ENCODE measurements at places on chromosomes 3 and 15.

GRCh38 chr15:78193731-78194567 is 40.4 kb downstream of the ACSBG1 start:
- no peak for DNase-seq

GRCh38 chr3:13288732-13289718 is 131.1 kb downstream of the NUP210 start:
- no peak for DNase-seq

DNA sequence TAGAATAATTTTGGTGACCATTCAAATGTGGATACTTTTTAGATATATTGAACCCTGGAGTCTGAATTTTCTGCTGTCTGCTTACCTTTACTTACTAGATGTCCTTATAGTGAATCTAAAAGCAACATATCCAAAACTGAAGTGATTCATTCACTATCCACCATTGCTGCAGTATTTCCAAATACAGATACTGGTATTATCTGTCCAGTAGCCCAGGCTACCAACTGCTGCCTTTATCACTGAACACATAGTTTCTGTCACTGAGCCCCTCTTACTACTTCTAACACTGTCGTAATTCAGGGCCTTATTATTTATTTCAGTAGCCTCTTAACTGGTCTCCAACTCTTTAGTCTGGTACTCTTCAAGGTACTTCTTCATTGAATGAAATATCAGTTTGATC is 49.2 kb downstream of the SLMAP start:
- DNase-seq = no peak

- DNase-seq = peak; percentile 74
Measured at GRCh38 chr3:64150623-64151207, 74.6 kb downstream of the PRICKLE2 start.

GRCh38 chr15:38414357-38414756 is 39.6 kb upstream of the FAM98B start:
- DNase-seq = no peak

DNA sequence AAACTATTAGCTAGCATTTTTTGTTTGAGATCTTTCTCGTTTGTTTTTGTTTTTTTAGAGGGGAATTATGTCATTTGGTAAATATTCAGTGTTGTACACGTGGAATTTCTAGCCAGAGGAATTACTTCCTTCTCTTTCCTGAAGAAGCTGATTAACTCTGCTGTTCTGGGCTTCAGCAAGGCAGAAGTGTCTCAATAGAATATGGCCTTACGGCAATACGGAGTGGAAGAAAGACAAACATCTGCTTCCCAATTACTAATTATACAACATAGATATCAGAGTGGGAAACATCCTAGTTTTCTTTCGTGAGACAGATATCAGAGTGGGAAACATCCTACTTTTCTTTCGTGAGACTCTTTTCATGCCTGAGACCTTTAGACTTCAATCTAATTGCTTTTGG is 11.9 kb downstream of the P3H2 start:
- no peak for DNase-seq

DNA sequence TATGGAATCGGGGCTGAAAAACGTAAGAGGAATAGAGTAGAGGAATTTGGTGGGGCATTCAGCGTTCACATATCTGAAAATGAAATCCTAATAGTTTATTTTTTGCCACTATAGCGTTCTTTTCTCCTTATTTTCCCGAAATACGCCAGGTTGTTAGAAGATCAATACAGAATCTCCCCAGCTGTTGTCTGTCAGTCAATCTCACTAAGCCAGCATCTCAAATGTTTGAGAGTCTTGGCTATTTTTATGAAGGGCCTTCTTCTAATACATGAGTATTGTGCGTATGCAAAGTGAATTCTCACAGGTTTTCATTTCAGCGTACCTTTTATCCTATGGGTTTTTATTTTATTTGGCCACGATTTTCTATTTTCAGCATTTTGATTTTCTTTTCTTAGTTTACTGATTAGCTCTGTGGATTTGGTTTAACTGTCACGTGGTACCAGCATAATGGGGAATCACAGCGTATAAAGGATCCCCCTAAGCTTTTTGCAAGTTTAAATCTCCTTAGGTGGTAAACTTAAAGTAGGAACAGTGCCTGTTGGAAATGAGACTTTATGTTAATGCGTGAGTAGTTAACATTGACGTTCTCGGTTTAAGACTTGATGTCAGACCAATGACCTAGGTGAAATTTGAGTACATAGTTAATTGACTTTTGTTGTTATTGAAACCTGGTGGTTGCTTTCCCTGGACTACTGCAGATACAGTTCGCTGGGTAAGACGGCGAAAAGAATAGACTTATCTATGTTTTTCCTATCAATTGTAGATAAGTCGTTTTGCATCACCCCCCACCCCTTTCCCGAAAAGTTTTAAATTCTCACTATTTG is 1.3 kb downstream of the FXR1 start:
- DNase-seq = no peak

DNA sequence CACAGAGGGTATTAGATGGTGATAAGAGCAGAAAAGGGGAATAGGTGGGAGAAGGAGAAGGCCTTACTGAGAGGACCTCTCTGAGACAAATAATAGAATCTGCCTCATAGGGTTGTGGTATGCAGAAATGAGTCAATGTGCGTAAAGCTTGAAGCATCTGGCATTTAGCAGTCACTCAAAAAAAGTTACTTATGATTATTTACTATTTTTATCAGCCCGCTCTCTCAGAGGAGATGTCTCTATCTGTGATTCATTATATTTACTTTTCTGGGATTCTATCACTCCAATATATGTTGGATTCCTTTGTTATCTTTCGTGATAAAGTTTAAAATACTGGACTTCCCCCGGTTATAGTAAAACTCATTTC is 4.6 kb upstream of the TM4SF1 start:
- no peak for DNase-seq

GRCh38 chr3:115169808-115170207 is 22.7 kb upstream of the ZBTB20 start:
- no peak for DNase-seq

DNA sequence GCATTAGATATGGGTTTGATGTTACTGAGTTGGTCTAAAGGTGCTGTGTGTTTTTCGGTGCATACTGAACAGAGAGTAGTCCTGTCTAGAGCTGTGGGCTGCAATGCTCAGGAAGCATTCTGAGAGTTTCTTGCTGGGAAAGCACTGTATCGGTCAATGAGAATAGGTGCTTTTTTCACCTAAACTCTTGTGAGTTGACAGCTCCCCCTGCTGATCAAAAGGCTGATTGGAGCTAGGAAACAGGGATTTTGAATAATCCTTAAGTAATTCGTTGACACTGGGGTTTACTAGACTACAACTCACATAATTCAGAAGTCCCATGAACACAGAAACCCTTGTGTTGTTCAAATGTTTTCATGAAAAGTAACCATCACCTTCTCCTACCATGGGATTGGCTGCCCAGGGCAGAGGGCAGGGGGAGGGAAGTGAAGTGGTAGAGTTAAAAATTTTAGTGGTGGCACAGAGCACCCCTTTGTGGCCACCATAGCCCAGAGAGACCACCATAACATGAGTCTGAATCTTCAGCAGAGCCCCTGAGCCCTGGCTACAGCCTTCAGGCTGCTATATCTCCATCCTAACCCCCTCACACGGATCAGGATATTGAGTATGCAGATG is 13.0 kb upstream of the MANF start:
- DNase-seq = no peak

DNA sequence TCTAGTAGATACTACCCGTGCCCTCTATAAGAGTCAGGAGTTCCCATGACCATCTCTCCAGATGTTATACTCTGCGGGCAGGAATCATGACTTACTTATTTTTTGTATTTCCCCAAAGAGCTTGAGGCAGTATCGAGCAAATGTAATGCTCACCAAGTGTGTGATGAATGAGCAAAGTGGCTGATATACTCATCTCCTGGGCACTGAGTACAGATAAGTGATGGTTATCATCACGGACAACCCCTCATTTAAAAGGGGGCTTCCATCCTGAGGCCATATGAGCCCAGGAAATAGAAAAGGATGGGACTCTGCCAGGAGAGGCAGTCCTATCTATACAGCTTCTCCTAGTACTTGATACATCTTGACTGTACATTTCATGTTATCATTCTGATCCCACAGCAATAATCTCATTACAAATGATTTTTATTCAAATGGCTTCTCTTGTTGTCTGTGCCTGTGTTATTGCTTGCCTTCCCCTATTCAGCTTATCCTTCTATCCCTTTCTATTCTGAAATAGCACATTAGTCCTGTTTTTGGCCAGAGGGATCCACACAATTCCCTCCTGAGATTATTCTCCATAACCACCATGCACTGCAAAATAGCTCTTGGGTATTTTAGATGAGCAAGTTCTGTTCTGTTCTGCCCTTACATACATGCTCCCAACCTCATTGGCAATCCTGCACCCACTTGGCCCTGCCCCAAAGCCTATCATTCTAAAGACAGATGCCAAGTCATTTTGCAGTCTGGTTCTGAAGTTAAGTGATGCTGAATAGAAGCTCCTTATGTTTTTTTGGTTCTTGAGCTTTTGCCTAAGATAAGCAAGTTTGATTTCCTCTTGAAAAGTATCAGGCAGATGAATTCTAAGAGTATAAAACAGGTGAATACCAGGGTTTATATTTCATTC is 48.0 kb upstream of the MRPL3 start:
- no peak for DNase-seq

DNA sequence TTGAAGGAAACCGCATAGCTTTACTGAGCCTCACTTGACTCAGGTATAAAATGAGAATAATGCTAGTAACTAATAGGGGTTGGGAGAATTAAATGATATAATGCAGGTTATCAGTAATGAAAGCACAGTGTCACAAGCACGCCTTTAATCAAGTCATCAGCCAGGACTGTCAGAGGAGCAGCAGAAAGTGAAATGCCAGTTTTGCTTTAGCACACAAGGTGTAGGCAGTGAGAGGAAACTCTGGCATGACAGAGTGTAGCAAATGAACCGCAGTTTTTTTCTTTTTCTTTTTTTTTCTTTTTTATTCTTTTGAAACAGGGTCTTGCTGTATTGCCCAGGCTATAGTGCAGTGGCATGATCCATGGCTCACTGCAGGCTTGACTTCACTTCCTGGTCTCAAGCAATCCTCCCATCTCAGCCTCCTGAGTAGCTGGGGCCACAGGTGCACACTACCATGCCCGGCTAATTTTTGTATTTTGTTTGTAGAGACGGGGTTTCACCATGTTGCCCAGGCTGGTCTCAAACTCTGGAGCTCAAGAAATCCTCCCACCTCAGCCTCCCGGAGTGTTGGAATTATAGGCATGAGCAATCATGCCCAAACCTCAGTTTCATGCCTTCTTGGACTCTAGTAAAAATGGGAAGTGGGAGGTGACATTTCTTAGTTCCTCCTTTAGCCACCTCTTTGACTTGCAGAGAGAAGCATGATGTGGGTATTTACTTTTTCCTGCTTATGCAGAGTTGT is 9.7 kb upstream of the SCAANT1 start:
- no peak for DNase-seq

GRCh38 chr3:64078966-64079365 is 55.7 kb upstream of the PSMD6 start:
- DNase-seq = no peak

DNA sequence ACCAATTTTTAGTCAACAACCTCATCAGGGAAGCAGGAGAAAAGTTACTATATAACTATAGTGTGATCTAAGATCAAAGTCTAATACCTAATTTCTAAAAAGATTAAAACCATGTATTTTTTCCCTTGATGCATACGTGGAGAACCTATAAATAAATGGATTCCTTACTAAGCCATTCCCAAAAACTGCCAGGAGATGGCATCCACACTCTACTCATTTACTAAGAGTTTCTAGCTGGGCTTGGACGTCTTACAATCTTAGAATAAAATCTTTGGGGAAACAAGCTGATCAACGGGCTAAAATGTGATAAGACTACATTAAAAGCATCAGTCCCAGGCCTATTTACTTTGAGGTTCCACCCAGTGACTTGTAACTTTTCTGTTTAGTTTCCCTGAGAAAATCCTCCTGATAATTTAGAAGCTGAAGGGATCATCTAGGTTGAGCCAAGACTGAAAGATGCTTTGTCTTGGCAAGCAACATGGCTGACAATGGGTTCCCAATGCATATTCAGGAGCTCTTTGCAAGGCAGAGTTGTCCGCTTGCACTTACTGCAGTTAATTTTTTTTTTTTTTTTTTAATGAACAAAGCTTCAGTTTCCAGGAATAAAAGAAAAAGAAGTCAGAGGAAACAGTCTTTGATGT is 85.5 kb upstream of the FGF12 start:
- peak; percentile 14 for DNase-seq

DNA sequence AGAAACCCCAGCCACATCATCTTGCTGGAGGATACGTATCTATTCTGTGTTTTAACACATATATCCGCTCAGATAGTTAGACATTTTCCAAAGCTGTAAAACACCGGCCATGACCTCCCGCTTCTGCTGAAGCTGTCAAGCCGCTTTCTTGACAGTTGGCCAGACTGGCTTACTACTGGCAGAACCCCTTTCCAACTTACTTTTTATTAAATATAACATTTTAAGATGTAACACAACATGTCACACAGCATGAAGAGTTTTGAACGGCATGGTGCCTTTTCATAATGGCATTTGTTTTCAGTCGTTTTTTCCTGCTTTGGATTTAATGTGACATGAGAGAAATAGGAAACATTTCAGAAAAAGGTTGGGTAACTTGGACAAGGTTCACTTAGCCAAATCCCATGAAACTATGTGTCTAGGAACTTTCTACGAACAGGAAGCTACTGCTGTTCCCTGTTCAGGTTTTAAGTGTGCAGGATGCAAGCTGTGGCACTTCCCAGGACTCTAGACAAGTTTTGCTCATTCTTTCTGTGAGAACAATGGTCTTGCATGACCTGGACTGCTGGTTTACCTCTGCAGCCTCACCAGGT is 281.4 kb downstream of the THSD4 start:
- no peak for DNase-seq

DNA sequence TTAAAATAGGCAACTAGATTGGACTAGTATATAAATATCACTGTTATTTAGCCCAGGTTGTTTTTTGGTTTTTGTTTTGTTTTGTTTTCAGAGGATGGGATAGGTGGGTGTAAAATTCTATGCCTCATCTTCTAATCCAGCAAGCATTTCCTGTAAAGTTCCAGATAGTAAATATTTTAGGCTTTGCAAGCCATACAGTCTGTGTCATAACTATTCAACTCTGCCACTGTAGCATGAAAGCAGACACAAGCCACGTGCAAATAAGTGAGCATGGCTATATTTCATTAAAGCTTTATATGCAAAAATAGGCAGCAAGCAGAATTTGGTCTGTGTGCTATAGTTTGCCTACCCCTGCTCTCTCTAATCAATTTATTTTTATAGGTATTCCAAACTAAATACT is 657.3 kb upstream of the TGFBR2 start:
- DNase-seq = no peak

GRCh38 chr3:59388555-59389270 is 338.9 kb upstream of the CFAP20DC start:
- DNase-seq = no peak

DNA sequence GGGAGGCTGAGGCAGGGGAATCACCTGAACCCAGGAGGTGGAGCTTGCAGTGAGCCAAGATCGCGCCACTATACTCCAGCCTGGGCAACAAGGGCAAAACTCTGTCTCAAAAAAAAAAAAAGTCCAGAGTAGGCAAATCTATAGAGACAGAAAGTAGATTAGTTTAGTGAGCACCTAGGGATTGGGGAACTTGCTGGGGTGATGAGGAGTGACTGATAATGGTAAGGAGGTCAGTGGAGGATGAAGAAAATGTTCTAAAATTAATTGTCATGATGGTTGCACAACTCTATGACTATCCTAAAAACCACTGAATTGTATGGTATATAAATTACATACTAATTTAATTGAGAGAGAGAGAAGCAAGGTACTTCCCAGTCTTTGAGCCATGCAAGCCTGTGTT is 27.8 kb upstream of the LYZL4 start:
- no peak for DNase-seq

Data from NCI-H748 treated with DMSO at 0.1 percent for 48 hours (cell line).